Activated CD4-positive, alpha-beta T cell treated with anti-CD3 and anti-CD28 coated beads for 24 hours (primary cell): ENCODE measurements at places on chromosomes 4 and X.

- peak; percentile 27 for DNase-seq
These were observed 108.0 kb downstream of the TMEM131L start for GRCh38 chr4:153573881-153574802.

DNA sequence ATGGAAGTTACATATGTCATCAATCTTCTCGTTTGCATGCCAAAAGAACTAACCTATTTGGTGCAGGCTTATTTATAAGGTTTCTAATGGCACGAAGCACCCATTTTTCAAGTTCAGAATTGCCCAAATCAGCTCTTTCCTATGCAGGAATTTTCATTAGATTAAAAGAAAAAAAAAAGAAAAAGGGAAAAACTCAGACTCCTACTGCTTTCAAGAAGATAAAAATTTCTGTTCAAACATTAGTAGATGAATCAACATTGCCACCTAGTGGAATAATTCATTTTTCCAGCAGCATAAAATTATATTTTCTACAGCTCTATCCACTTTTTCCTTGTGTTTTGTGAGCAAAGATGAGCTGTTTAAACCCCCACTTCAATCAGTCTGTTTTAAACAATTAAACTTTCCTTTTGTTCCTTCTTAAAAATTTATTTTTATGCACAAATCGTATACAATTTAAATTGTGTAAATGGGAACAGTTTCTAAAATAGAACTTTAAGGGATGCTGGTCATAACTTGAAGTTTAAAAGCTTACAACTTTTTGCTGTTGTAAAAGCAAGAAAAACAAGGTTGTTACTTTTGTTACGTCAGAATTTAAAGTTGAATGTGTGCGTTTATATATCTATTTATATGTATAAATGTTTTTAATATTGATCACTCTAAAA lies 309.9 kb downstream of the ARAP2 start:
- DNase-seq: no peak

DNA sequence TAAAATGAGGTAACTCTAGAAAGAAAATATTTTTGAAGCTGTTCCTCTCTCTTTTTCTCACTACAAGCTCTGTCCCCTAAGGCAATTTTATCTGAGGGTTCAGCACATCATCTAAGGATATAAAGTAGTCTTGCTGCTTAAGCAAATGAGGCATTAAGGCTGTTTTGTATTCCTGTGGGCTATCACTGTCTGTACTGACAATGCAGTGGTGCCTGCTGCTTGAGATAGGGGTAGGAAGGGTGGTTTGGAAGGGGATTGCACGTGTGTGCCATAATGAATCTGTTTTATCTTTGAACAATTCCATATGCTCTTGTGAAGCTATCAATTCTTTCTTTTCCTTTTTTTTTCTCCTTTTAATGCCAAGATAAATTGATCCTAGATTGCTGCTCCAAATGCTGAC lies 128.0 kb upstream of the ATOH1 start:
- no peak for DNase-seq

- no peak for DNase-seq
These were observed 422.6 kb upstream of the SLIT2 start for GRCh38 chr4:19829101-19829500.

GRCh38 chr4:147192679-147193078 lies 247.0 kb upstream of the TTC29 start:
- DNase-seq: no peak

DNA sequence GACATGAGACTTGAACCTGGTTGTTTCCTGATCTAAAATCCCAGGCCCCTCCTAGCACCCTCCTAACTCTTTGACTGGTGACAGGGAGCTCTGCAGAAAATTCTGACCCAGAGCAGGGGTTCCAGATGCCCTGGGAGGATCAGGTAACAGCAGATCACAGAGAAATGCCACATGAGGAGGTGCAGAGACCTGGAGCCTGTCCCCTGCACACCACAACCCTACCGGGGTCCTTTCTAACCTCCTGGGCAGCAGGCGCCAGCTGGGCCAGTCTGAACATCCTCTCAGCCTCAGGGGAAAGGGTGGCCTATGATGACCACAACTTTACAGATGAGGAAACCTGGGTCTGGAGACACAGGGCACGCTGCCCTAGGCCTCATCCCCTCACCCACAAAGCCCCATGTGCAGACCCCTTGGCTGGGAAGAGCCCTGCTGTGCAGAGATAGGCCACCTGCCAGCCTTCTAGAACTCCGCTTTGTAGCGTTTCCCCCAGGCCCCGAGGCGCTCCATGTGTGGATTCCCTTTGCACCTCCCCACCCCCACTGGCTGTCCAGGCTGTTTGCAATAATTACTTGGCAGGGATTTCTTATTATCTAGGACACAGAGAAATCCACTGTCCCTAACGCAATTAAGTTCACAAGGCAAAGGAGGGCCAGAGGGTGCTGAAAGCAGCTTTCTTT lies 36.5 kb downstream of the WDR1 start:
- no peak for DNase-seq

DNA sequence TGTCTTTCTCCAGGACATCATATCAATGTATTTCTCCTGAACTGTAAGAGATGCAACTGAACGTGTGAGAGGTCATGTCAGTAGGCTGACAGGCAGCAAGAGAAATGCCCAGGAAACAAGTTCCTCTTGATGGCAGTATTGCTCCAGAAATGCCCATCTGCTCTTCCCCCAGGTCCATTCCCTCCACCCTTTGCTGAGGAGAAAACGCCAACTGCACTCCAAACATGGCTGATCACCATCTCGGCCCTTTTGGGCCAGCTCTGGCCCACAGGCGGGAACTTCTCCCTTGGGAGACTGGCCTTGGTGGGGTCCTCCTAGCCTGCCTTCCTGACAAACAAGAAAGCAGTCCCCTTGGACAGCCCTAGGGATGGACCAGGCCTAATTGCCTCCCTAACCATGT lies 276.5 kb upstream of the AGTR2 start:
- DNase-seq: no peak

DNA sequence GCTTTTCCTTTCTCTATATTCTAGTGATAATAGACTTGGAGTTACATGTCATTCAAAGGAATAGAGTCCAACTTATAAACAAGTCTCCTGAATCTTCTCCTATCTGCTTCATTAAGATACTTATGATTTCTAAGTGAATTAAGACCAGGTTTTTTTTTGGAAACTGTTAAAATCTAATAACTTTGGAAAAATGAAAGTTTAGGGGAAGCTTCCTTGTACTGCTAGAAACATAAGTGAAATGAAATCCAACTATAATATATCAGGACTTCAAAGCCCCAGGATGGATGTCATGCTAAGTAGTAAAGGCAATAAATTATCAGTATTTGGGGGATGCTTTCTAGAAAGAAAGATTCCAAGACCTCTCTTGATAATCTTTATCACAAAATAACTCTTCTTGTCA lies 24.8 kb downstream of the GRIA2 start:
- no peak for DNase-seq

GRCh38 chr4:110622841-110623717 lies at the start of gene PITX2:
PITX2 (minus strand) TSS chr4:110623077; CDS start chr4:110622460, 617 bp downstream.
- DNase-seq: peak; percentile 22

GRCh38 chr4:8270912-8271815 lies 1.6 kb downstream of the HTRA3 start:
- DNase-seq: no peak

DNA sequence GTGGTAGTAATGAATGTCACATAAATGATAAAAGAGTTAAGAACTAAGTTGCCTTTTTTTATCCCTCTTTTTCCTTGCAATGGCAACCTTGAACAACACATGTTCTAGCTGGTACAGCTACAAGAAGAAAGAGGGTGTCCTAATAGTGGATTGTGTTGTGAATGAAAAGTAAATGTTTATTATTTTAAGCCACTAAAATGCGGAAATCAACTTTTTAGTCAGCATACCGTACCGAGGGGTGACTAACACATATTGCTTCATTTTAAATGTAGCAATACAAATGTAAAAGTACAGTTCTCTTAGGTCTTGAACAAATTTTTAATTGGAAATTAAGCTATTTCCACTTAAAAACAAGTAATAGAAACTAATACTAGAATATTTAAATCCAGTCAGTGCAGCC lies 17.7 kb upstream of the AP1AR start:
- no peak for DNase-seq

DNA sequence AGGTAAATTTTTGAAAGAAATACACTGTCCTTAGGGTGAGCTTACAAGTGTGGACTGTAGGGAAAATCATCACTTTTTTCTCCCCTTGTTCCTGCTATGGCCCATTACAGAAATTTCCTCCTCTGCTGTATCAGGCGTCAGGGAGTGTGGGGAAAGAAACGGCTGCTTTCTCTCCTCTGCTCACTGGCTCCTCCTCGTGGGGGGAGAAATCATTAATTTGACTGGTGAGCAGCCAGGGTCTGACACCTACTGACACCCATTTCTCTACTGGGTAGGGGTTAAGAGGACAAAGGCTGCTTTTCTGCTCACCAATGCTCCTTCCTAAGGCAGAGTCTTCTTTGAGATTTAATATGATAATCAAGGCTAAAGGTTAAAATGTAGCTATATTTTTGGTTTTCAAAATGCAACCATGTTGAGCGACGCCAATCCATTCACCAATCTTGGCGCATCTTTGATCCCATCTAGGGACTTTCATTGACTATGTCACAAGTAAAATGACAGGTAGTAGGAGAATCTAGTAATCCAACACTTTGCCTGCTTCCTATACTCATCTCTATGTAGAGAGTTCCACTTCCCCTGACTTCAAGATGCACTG lies 25.1 kb downstream of the SETD7 start:
- peak; percentile 43 for DNase-seq

GRCh38 chr4:163148466-163149336 lies 18.0 kb downstream of the NAF1 start:
- DNase-seq: no peak

DNA sequence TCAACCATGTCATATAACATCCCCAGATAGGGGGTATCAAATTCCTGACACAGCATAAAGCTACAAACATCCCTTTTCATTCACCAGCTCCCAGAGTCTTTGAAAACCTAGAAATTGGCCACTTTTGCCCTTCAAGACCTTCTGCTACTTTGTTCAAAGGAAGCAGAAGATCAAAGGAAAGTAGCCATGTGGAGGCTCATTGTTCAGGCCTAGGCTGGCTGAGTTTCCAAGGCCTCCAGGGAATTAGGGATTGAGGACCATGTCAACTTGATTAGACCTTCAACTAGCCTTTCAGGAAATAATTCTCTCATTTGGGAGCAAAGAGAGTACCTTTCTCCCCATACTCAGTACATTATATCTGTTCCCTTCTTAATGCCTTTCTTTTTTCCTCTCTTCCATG lies 66.8 kb upstream of the ATXN3L start:
- DNase-seq: no peak

DNA sequence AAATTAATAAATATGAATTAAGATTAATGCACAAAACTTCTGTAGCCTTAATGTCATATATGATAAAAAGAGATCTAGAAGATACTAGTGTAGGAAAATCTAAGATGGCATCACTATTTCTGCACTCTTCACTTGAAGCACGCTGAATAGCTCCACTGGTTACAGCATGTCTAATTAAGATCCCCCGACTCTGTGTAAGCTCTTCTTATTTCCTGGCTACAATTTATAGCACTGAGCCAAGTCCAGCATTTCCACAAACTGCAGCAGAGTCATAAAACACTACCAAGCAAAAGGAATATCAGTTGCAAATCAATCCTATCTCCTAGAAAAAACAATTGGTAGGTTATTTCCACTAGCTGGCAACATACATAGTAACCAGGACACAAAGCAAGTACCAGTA lies 1.3 kb upstream of the CCNA2 start:
- no peak for DNase-seq

DNA sequence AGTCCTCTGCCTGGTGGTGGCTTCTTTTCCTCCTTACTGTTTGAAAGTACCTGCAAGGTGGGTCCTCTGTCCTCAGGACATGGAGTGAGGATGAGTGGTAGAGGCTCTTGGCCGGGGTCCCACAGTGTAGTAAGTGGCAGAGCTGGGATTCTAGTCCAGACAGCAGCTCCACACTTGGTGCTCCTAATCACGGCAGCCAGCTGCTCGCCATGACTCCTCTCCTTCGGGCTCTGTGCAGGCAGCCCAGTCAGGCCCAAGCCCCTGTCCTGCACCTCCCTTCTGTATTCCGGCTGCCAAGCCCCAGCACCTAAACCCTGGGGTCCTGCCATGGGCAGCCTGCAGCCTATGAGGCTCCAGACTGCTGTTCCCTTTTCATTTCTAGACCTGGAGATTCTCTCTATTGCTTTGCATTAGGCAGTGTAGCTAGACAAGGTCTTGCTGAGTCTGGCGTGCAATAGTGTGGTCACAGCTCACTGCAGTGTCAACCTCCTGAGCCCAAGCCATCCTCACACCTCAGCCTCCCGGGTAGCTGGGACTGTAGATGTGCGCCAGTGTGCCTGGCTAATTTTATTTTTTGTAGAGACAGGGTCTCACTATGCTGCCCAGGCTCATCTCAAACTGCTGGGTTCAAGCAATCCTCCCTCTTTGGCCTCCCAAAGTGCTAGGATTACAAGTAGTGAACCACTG lies 24.9 kb downstream of the NSD2 start:
- no peak for DNase-seq

GRCh38 chr4:100340512-100341485 lies 150.5 kb upstream of the DDIT4L start:
- DNase-seq: no peak

DNA sequence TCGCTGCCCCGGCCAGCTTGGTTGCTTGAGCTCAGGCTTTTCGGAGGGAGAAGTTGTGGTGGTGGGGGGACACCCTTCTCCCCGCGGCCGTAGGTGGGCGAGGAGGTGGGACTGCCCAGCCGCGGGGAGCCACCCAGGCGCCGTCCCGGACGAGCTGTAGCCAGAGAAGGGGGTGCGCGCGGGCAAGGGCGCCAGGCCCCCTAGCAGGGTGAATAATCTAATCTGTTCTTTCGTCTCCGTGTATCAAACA lies 3.1 kb downstream of the MID1IP1 start:
- no peak for DNase-seq

GRCh38 chr4:20625426-20625825 lies 74.8 kb upstream of the PACRGL start:
- DNase-seq: no peak

- DNase-seq: no peak
These were observed 8.2 kb upstream of the WDR44 start for GRCh38 chrX:118337687-118338086.

DNA sequence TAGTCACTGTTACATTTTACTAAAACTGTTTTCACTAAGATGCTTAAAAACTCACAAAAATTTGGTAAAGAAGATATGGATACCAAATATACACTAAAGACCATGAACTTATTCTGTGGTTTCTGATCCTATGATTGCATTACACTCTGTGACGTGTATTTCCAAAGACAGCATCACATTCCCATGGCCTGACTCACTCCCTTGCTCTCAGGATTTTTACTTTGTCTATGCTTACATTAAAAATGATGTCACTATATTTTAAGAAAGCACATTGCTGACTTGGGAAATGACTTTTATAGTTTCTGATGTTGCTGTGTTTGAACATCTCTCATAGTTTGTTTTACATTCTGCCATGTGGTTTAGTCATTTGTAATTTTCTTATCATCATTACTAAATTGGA lies 327.9 kb upstream of the MAGEB18 start:
- no peak for DNase-seq

DNA sequence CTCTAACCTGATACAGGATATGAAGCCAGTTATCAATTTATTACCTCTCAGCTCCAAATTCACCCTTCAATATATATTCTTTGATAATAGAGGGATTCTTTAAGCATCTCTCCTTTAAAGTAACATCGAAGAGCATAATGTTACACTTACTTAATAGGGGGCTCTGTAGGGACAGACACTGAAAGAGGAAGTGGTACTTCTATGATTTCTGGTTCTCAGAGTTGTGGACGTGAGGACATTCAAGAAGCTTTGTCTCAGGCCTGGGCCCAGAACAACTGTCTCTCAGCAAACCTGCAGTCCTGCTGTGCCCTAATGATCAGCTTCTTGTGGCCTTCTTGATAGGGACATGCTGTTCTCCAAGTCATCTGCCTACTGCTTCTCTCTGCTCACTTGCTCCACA lies 4.2 kb upstream of the ZXDB start:
- DNase-seq: no peak

- no peak for DNase-seq
These were observed 241.1 kb upstream of the PPP1R2C start for GRCh38 chrX:43019021-43019420.
